ENCODE measurements at places on chromosomes 11 and 22. TPM values are rescaled to one million over a fixed set of nuclear protein-coding genes. Genes with fewer than 3 reads are reported as not detected.

GRCh38 chr22:31085493-31085824 is 4.3 kb downstream of the SMTN start:
- DNase-seq = peak; percentile 84
- H3K27ac ChIP-seq = peak overlapping the region; percentile 100

GRCh38 chr11:15490535-15490934 is 375.8 kb downstream of the INSC start:
- H3K27ac ChIP-seq = no peak overlapping the region
- H3K4me1 ChIP-seq = no peaks in the 10 kb centered on the region
- H3K4me3 ChIP-seq = no peak overlapping the region
- H3K27me3 ChIP-seq = no peaks in the 10 kb centered on the region

GRCh38 chr11:127607487-127608085 is 607.0 kb upstream of the KIRREL3 start:
- H3K4me1 ChIP-seq = no peaks in the 10 kb centered on the region
- no peaks in the 10 kb centered on the region for H3K27me3 ChIP-seq
- H3K4me3 ChIP-seq = no peak overlapping the region

DNA sequence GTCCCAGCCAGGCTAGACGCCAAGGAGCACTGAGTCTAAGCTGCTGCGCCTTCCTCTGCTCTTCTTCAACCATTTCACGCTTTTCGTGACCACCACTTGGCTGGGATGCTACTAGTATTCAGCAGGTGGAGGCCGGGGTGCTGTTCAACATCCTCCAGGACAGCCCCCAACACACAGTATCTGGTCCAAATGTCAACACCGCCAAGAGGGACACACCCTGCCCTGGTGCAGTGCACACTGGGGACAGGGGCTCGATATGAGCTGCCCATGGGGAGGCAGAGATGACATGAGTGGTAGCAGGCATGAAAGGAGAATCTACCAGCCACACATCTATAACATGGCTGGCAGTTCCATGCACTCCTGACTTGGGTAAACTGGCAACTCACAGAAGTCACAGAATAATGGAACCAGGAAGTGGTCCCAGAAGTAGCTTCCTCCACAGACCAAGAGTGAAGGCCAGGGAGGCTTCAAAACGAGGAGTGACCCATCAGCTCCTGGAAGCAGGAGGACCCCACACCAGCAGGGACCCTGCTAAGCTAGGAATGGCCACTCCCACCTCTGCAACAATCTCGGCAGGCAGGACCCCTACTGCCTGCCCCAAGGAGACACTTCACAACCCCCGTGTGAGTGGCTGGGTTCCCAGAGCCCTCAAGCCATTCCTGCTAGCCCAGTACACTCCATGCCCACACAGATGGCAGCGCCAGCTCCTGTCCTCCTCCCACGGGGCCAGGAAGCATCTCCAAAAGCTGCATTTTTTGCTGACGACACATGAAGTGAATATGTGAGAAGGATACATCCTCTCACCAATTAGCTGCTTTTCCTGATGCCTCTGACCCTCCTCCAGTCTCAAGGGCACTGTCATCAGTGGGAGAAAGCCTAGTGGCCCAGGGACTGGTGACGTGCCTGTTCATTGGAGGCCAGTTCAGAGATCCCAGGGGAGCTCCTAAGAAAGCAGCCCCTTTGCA is 78.8 kb downstream of the DGCR2 start:
- H3K36me3 ChIP-seq = peaks cover 100% of the 10 kb centered on the region
- H3K27ac ChIP-seq = no peak overlapping the region
- no peaks in the 10 kb centered on the region for H3K4me1 ChIP-seq
- no peaks in the 10 kb centered on the region for H3K27me3 ChIP-seq

DNA sequence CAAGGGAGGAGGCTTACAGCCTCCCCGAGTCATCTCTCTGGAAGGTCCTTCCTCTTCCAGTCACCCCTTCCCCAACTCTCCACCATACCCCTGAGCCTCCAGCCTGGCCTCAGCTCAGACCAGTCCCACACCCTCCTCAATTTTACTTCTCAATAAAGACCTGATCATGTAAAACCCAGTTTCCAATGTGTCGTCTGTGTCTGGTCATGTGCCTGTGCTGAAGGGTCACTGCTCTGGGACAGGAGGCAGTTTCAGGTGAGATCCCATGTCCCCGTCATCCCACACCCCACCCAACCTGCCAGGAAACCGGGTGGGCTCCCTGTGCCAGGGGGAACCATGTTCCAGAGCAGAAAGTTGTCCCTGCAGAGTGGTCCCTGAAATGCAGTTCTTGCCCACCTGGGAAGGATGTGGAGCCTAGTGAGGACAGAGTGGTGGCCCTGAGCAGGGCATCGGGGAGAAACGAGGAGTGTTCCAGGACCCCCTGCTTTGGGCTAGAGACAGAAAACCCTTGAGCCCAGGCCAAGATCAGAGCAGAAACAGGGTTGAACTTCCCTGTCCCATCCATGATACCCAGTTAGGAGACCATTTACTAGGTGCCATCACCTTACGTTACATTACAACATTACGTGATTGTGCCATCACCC is 19.4 kb downstream of the IGLL5 start:
- H3K27ac ChIP-seq = no peak overlapping the region
- no peak for DNase-seq
- no peaks in the 10 kb centered on the region for H3K36me3 ChIP-seq
- no peaks in the 10 kb centered on the region for H3K27me3 ChIP-seq
- no peaks in the 10 kb centered on the region for H3K4me1 ChIP-seq
- no peak overlapping the region for H3K4me3 ChIP-seq

DNA sequence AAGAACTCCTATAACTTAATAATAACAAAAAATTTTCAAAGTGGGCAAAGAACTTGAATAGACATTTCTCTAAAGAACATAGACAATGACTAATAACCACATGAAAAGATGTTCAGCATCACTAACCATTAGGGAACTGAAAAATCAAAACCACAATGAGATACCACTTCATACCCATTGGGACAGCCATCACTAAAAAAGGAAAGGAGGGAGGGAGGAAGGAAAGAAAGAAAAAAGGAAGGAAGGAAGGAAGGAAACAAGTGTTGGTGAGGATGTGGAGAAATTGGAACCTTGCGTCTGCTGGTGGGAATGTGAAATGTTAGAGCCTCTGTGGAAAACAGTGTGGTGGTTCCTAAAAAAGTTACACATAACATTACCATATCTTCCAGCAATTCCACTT is 55.8 kb downstream of the MS4A13 start:
- no peak for DNase-seq
- no peak overlapping the region for H3K4me3 ChIP-seq
- H3K4me1 ChIP-seq = no peaks in the 10 kb centered on the region
- H3K36me3 ChIP-seq = no peaks in the 10 kb centered on the region

- no peak overlapping the region for H3K27ac ChIP-seq
- DNase-seq = no peak
- no peaks in the 10 kb centered on the region for H3K36me3 ChIP-seq
- no peak overlapping the region for H3K4me3 ChIP-seq
- H3K27me3 ChIP-seq = no peaks in the 10 kb centered on the region
Observed at GRCh38 chr11:112728288-112728687, 232.9 kb upstream of the NCAM1 start.

DNA sequence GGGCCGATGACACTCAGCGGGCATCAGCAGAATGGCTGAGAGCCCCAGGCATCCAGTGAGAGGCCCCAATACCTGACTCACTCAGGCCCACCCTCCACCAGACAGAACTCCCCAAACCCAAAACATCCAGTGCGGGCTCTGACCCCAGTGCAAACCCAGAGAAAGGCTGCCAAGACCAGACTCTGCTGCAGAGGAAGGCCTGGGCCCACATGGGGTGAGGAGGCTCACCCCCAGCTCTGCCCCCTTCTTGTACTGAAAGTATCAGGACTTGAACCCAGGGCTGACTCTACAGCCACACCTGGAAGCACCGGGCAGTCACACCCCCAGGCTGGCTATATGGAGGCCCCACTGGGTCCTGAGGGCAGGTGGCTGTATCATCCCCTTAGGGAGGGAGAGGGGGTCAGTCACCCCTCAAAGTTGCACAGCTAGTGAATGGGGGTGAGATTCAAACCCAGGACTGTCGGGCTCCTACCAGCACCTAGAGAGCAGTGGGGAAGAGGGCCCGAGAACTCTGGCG is 49.3 kb downstream of the IGLL1 start:
- DNase-seq = peak; percentile 42
- no peak overlapping the region for H3K4me3 ChIP-seq
- no peak overlapping the region for H3K27ac ChIP-seq
- no peaks in the 10 kb centered on the region for H3K27me3 ChIP-seq
- H3K4me1 ChIP-seq = no peaks in the 10 kb centered on the region

DNA sequence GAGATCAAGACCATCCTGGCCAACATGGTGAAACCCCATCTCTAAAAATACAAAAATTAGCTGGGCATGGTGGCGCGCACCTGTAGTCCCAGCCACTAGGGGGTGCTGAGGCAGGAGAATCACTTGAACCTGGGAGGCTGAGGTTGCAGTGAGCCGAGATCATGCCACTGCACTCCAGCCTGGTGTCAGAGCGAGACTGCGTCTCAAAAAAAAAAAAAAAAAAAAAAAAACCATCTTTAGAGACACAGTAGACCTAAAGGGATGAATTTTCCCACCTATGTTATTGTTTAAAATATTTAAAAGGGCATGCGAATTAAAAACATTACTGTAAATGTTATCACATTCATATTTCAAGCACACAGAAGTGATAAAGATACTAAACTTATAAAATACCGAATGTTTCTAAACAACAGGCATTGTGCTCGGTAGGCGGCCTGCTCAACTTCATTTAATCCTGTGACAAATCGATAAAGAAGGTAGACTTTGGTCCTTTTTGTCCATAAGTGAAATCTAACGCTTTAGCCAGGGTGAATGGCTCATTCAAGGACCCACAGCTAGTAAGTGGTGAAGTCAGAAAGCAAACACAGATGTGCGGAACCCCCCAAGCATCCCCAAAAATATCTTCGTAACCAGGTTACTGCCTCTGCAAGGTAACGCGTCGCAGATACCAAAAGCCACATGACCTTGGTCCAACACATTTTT is 16.1 kb downstream of the NCAPD3 start:
- no peak for DNase-seq
- no peak overlapping the region for H3K4me3 ChIP-seq
- H3K4me1 ChIP-seq = no peaks in the 10 kb centered on the region
- H3K36me3 ChIP-seq = peaks cover 62% of the 10 kb centered on the region
- no peak overlapping the region for H3K27ac ChIP-seq

DNA sequence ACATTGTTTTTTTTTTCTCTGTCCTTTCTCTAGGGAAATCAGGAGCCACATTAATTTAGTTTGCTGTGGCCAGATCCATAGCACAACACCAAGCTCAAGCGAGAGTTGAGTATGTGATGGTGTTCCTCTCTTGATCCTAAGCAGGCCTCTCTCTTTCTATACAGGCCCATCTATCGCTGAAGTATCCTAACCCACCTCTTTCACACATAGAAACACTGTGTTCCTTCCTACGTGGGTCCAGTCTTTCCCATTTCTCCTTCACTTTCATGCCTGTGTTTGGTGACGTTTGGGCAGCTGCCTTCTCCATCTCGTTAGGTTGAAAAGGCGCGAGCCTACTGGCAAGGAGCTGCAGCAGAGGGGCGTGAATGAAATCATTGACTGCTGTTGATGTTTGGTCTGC is 2.4 kb downstream of the PACS1 start:
- no peak overlapping the region for H3K4me3 ChIP-seq

DNA sequence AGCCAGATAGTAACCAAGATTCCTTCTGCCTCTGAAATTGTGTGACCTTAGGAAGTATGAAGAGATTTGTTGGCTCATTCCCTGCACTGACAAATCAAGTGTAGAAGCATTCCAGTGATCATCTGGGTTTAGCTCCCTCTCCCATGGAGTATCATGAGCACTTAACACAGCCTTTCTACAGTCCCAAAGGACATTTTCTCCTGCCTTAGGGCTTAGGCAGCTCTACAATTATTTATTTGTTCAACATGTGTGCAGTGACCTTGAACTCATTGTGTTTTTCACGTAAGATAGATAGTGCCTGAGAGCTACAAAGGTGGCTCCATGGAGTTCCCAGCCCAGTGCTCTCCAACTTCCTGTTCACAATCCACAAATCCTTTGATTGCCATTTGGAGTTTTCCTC is 94.8 kb upstream of the FAT3 start:
- H3K36me3 ChIP-seq = no peaks in the 10 kb centered on the region
- DNase-seq = no peak
- H3K4me1 ChIP-seq = no peaks in the 10 kb centered on the region

- no peak for DNase-seq
- H3K27ac ChIP-seq = no peak overlapping the region
- H3K4me1 ChIP-seq = no peaks in the 10 kb centered on the region
- no peaks in the 10 kb centered on the region for H3K36me3 ChIP-seq
Observed at GRCh38 chr11:2300936-2301630, 635 bp downstream of the C11orf21 start.

- H3K4me1 ChIP-seq = no peaks in the 10 kb centered on the region
- peak overlapping the region; percentile 77 for H3K4me3 ChIP-seq
- no peaks in the 10 kb centered on the region for H3K36me3 ChIP-seq
- no peak for DNase-seq
Observed at GRCh38 chr22:50184902-50185374, 775 bp upstream of the TRABD start.

DNA sequence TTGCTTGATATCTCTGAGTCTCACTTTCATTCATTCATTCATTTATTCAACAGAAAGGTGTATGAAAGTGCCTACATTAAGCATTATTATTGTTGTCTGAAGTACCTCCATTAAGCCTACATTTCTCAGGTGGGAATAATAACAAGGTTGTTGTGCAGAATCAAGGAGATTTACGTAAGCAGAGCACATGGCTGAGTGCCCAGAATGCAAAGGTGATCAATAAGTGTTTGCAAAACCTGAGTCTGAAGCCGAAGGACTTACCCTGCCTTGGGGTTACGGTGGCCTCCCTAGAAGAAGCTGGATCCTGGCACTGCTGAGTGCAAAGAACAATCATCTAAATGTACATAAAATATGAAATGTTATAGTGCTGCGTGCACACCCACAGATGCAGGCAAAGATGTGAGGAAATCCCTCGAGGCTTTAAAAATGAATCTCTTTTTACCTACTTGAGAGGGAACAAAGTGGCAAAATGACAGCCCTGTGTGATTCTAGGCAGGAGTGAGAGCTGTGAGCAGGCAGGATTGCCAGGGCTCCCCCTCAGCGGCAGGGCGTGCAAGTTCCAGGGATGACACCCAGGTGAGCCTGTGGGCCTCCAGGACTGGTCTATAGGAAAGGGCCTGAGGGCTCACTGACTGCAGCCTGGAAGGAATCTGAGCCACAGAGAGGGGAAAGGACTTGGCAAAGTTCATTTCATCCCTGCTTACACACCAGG is 133.1 kb upstream of the TBCEL start:
- no peaks in the 10 kb centered on the region for H3K36me3 ChIP-seq
- H3K27me3 ChIP-seq = no peaks in the 10 kb centered on the region
- DNase-seq = no peak
- H3K4me1 ChIP-seq = no peaks in the 10 kb centered on the region
- no peak overlapping the region for H3K4me3 ChIP-seq

- no peaks in the 10 kb centered on the region for H3K36me3 ChIP-seq
- no peak for DNase-seq
- no peaks in the 10 kb centered on the region for H3K4me1 ChIP-seq
- no peak overlapping the region for H3K4me3 ChIP-seq
- no peaks in the 10 kb centered on the region for H3K27me3 ChIP-seq
- H3K27ac ChIP-seq = no peak overlapping the region
Observed at GRCh38 chr11:107683807-107684206, 28.0 kb downstream of the SLN start.

Gene MICAL2
- 145 TPM for total RNA-seq

Gene PATE3
- not detected for total RNA-seq

All from sigmoid colon (tissue), 7 donors.